Activated gamma-delta T cell (primary cell): ENCODE measurements at places on chromosomes 5 and 9.

GRCh38 chr5:35938568-35939227 lies at the start of gene CAPSL:
CAPSL (minus strand) TSS chr5:35938622; CDS start chr5:35921120, 17,502 bp downstream.
- no peak for DNase-seq

- DNase-seq, result no peak
Observed at GRCh38 chr5:141640698-141641097, 3.9 kb downstream of the RELL2 start.

DNA sequence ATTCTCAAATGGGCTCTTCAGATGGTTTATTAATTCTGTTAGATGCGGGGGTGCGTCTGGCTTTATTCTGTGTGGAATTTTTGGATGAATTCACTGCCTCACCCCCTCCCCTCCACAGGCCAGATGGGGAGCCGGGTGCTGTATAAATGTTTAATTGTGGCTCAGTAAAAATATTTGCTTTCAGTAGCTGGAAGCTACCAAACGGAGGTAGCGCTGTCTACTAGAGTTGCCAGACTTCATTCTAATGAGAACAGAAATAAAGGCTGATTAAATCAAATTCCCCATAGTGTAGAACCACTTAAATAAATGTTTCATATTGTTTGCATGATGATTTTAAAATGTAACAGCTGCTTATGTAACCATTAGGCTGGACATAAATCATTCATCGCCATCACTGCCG lies 34.5 kb upstream of the KCNMB1 start:
- DNase-seq, result no peak

GRCh38 chr9:93224591-93224990 lies 40.7 kb downstream of the WNK2 start:
- no peak for DNase-seq

- no peak for DNase-seq
Observed at GRCh38 chr9:71549023-71549422, 219.3 kb downstream of the CEMIP2 start.

GRCh38 chr9:93476924-93477323 lies 23.5 kb upstream of the FAM120AOS start:
- no peak for DNase-seq

- no peak for DNase-seq
Observed at GRCh38 chr5:138273834-138274188, 610 bp downstream of the GFRA3 start.

DNA sequence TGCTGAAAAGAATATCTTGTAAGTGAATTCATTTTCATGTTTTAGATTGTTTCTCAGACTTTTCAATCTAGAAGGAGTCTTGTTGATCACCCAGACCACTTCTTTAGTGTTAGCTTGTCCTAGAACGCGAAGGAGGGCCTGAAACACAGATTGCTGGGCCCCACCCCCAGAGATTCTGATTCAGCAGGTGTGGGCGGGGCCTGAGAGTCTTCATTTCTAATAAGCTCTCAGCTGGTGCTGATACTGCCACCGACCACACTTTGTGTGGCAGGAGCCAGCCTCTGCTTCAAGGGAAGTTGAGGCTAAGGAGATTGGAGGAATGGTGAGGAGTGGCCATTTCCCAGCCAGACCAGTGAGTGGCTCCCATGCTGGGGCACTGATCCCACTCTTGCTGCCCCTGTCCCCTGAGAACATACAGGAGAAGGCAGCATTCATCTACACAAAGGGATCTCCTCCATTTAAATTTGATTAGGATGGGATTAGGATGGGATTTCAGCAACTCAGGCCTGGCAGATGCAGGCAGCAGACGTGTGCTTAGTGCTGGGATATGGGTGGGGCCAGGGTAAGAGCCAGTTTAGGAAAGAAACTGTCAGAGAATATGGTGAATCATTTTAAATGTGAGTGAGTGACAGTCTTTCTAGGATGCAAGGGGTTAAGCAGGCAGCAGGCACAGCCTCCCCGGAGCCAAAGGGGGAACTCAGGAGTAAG lies 35.9 kb downstream of the ZNF618 start:
- DNase-seq, result no peak

DNA sequence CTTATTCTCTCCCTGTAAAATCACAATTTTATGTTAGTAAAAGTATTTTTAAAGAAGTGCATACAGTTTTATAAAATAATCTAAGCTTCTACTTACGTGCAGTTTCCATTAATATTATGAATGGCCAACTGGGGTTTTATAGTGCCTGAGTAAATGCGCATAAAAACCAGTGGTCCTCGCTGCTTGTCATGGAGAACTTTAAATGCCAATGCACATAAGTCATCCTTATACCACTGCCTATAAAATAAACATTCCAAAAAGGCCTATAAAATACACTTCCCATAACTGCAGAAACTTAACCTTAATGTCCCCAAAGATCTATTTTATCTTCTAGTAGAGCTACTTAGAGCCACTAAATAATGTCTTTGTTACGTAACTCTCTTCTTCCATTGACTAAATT lies 28.5 kb downstream of the GFM2 start:
- no peak for DNase-seq

DNA sequence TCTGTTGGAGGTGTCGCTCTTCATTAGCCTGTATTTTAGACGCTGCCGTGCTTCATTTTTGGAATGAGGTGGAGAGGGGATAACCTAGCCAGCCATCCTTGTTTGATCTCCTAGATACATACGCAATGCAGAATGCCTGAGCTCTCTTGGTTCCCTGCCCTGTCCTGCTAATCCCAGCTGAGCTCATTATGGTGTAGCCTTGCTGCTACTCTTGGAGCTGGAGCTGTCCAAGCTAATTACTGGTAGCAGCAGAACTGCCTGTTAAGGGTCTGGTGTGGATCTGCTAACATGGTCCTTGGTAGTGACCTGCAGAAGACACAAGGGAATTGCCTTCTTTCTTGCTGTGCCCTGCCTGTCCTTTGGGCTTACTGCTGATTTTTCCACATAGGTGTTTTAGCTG lies 207.9 kb downstream of the CNTLN start:
- DNase-seq, result no peak

DNA sequence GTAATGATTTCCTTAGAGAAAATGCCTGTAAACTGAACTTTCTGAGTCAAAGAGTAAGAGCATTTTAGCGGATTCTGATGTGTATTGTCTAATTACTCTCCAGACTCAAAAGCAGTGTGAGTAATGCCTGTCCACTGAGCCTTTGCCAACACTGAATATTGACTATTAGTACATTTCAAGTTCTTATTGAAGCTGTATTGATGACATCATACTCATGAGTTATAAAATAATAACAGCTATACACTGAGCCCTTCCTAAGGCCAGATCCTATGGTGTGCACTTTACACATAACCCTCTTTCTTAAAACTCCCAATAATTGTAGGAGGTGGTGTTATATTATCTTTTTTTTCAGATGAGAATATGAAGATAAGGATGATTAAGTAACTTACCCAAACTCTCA lies 152.8 kb upstream of the TRPC7 start:
- no peak for DNase-seq

DNA sequence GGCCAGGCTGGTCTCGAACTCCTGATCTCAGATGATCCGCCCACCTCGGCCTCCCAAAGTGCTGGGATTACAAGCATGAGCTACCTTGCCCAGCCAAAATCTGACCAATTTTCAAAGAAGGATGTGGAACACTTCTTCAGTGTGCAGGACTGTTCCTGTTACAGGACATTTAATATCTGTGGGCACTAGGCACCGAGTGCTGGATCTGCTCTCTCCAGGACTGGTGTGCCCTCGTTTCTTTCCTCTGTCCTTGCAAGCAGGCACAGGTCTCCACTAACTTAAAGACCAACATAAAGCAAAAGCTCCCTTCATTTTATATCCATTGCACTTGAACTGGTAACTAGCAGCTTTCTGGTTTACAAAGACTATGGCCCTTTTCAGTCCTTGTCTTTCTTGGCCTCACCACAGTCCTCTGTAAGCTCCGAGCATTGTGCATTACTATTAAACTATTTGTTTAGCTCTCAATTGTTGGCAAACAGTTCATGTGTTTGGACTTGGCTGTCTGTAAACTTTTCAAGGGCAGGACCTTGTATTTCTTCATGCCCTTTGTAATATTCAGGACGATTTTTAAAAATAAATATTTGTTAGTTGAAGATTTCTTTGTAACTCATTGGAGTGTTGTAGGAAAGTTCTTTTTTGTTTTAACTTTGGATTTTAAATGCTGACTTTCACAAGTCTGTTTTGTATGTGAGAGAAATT lies 37.3 kb downstream of the ARHGEF28 start:
- DNase-seq, result no peak

DNA sequence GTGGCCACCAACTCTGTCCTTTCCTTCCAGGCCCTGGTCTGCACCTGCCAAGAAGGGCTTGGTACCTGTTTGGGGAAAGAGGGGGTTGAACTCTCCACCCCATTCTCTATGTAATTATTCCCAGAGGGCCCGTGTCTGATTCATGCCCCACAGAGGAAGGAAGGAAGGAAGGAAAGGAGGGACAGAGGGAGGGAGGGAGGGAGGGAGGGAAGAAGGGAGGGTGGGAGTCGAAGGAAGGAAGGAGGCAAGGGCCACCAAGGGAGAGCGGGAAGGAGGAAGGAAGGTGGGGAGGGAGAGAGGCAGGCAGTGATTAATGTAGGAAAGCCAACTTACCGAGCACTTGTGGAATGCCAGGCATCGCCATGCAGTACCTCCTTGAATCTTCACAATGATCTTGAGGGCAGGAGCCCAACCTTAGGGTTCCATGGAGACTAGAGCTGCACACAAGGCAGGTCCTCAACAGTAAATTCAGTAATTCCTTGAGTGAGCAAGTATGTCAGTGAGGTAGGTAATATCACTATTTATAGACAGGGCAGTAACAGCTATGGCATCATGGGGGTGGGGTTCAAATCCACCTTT lies 75.8 kb downstream of the FGF18 start:
- DNase-seq, result no peak

GRCh38 chr5:175282611-175283225 lies 161.3 kb downstream of the DRD1 start:
- no peak for DNase-seq

- no peak for DNase-seq
Observed at GRCh38 chr9:38435521-38435920, 11.3 kb upstream of the IGFBPL1 start.

DNA sequence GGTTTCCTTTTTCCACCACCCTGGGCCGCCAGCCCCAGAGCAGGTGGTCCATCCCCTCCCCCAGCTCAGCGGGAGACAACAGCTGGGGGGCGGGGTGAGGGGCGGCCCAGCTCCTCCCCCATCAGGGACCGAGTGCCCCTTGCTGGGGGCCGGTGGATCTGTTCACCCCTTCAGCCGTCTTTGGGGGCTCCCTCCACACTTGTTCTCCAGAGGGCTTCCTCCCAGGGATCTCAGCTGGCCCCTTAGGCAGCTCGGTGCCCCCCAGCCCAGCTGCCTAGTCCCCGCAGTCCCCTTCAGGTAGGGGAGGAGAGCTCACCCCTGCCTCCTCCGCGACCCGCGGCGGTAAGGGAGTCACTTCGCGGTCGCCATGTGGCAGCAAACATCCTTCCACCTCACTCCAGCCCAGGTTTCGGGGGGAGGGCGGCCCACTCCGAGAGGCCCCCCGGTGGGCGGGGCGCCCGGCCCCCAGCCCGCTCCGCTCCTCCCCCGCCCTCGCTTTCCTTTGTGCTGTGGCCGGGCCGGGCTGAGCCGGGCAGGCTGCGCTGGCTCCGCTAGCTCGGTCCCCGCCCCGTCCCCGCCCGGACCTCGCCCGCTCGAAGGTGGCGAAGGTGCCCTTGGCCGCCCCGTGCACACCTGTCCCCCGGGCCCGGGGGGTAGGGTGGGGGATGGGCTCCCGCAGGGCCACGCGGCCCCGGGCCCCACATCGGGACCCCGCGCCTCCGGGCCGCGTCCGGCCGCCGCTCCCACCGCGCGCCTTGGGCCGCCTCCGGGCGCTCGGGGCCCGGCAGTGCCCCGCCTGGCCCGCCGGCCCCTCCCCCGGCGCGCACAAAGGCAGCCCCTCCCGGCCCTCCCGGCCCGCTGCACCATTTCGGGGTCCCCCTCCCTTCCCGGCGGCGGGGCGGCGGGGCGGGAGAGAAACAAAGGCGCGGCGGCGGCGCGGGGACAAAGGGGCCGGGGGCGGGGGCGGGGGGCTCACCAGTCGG lies 683 bp downstream of the DBN1 start:
- peak; percentile 50 for DNase-seq
